ENCODE measurements at places on chromosomes 16 and 17.
A peak's percentile ranks its signal among the peaks of the same experiment; 100 is the strongest.

GRCh38 chr16:30041841-30042240 lies 10.8 kb upstream of the TLCD3B start:
- no peak for DNase-seq

DNA sequence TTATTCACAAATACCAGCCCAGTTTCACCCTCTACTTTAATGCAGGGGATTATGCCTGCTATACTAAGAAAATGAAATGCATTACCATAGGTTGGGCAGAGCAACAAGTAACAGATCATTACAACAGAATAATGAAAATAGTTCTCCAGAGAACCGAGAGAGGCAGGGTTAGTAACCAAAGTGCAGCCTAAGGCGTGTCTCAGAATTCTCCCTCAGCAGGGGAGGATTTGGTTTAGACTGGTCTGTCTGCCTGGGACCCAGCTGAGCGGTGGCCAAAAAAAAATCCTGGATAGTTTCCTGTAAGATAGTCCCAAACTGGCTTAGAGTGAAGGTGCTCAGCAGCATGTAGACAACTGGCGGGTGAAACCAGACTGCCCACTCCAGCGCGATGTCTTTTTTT lies 30.8 kb upstream of the ADCY7 start:
- no peak for DNase-seq

DNA sequence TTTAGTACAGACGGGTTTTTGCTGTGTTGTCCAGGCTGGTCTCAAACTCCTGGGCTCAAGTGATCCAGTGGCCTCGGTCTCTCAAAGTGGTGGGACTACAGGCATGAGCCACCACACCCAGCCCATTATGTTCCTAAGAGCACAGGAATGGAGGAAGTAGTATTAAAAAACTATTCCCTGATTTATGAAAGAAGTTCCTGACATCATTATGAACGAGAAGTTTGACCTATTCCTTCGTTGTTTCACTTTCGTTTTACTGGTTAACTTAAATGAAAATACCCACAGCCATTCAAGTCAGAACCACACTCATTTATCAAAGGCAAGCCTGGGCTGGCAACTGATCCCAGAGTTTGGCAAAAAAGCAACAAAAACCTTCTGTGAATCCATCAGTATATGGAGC lies 13.5 kb upstream of the CBX4 start:
- no peak for DNase-seq

DNA sequence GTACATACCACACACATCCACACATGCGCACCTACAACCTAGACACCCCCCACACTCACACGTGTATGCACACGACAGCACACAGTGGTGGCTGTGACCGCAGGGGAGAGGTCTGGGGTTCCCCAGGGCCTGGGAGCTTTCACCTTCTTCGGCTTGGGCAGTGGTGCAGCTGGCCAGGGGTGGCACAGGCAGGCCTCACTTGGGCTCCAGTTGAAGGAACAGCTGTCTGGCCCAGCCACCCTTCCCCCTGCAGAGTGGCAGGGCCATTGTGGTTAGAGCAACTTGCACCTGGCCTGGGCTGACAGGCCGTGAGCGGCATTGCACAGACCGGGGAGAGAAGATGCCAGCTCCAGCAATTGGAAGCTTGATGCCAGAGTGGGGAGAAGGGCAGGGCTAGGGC lies 114.5 kb upstream of the GSE1 start:
- no peak for DNase-seq

DNA sequence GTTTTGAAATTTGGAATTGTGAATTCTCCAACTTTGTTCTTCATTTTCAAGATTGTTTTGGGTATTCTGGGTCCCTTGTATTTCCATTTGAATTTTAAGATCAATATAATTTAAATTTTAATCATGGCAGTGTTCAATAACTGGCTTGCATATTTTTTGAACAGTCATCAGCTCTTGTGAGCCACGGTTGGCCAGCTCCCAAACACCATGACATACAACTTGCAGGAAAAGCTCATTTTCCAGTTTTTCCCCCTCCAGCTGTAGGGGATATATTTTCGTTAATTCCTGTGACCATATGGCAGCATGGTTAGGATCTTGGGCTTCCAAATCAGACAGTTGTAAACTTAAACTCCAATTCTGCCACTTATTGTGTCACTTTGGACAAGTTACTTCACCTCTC lies 690.1 kb downstream of the WWOX start:
- no peak for DNase-seq

DNA sequence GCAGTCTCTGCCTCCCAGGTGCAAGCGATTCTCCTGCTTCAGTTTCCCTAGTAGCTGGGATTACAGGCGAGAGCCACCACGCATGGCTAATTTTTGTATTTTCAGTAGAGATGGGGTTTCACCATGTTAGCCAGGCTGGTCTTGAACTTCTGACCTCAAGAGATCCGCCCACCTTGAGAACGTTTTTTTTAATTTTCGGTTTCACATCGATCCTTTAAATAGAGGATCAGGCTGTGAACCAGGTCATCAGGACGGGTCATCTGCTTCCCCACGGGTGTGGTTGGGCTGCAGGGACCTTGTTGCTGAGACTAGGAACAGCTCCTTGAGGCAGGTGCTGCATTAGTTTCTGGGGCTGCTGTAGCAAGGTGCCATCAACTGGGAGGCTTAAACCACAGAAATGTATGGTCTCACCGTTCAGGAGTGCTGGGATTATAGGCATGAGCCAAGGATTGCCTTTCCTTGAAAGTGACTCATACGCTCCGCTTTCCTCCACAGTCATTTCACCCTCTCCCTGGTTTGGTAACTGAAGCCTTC lies 7.9 kb upstream of the NAGPA start:
- no peak for DNase-seq

DNA sequence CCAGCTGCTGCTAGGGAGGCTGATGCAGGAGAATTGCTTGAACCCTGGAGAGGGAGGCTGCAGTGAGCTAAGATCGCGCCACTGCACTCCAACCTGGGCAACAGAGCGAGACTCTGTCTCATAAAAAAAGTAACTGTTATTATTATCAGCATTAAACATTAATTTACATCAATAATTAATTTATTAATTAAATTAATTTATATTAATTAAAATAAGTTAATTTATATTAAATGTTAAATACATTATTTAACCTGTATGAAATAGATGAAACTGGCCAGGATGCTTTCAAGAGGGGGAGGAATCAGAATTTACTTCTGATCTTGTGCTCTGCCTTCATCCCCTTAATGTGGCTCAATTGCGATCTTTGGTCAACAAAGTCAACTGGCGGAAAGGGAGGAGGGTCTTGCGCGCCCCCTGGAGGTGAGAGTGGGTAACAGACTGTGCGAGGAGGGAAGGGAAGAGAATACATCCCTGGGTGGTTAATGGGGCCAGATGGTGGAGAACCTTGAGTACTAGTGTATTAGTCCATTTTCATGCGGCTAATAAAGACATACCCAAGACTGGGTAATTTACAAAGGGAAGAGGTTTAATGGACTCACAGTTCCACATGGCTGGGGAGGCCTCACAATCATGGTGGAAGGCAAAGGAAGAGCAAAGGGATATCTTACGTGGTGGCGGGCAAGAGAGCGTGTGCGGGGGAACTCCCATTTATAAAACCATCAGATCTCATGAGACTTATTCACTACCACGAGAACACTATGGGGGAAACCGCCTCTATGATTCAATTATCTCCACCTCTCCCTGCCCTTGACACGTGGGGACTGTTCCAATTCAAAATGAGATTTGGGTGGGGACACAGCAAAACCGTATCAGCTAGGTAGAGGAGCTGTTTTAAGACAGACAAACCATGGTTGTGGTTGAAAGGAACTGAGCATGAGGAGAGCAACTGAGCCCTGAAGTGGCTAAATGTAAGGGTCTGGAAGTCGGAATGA lies 15.7 kb upstream of the CPPED1 start:
- DNase-seq, result peak; percentile 74

DNA sequence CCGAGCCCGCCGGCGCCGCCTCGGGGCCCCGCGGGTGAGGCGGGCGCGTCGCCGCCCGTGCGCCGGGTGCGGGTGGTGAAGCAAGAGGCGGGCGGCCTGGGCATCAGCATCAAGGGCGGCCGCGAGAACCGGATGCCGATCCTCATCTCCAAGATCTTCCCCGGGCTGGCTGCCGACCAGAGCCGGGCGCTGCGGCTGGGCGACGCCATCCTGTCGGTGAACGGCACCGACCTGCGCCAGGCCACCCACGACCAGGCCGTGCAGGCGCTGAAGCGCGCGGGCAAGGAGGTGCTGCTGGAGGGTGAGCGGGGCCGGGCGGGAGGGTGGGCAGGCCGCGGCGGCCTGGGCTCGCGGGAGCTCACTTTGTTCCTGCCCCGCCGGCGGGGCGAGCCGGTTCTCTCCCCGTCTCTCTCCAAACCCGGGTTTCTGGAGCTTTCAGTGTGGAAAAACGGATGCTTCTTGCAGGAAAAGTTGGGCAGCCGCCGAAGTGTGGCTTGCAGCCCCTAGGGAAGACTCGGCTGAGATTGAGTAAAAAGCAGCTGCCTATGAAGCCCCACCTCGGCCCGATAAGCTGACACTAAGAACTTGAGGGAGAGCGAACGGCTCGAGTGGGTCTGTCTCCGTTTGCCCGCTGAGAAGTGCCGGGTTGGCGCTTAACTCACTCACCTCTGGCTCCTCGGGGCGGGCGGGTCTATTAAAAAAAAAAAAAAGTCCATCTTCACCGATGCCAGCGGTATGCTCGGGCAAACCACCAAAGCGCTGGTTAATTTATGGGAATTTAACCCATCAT lies 677 bp downstream of the SNTB2 start:
- DNase-seq, result peak; percentile 5

GRCh38 chr16:79265701-79266100 lies 334.8 kb downstream of the MAF start:
- DNase-seq, result no peak

DNA sequence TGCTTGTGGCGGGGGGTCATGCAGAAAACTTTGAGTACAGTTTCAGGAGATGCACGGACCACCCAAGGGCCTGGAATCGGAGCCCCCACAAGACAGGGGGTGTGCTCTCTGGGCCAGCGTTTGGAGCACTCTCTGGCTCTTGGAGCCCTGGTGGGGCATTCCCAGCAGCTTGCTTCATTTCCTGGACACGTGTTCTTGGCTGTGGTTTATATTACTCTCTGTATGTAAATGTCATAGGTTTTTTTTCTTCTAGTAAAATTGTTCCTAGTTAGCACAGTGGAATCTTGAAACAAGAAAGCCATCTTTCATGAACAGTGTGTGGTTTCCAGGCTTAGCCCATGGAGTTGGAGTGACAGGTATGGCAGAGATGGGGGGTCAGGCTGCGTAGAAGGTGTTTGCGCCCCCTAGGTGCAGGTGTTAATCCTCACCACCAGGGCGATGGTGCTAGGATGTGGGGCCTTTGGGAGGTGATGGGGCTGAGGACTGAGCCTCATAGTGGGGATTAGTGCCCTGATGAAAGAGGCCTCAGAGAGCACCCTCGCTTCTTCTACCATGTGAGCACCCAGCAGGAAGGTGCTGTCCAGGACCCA lies 79.8 kb downstream of the JPH3 start:
- DNase-seq, result no peak

- no peak for DNase-seq
These were observed 25.1 kb upstream of the FOXJ1 start for GRCh38 chr17:76166168-76166567.

- DNase-seq, result no peak
These were observed 10.2 kb upstream of the CENPT start for GRCh38 chr16:67857547-67858233.

Measured in stimulated activated CD8-positive, alpha-beta memory T cell treated with anti-CD3 and anti-CD28 coated beads, Interleukin-7, amount 100 ng/mL, for 24 hours (primary cell).